ENCODE measurements at places on chromosomes 3 and 15. TPM values are rescaled to one million over a fixed set of nuclear protein-coding genes. Genes with fewer than 3 reads are reported as not detected.

DNA sequence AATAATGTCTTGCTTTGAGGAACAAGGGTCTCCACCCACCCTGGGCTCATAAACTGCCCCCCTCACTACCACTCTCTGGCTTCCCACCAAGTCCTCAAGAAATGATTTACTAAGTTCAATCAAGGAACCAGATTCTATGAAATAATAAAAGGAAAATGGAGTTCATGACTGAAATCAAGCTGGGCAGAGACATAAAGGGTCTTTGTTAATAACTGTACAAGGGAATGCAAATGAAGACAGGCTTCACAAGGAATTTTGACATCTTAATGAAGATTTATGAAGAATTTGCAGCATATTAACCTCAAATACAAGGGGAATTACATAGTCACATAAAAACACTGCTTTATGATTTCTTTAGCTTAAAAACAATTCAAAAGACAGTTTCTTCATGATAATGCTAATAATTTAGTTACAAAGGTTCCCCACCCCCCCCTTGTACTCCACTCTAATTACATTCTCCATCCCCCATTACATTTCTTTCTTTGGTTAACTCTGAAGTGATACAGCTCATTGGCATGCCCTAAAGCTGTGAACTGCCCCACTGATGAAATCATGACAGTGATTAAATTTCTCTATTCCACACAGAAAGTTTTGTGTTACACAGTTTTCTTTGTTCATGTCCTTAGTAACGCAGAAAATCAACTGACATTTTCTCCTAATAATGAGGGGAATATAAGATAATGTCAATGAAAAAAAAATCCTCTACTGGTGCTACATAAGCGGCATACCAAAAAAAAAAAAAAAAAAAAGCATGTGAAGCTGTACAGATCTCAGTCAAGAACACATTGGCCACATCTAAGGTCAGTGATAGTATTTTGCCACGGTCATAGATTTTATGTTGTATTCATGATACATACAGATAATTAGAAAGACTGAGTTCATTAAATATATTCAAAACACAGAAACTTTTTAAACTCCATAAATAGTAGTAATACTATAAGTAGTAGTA, 54.4 kb downstream of the WWTR1 start:
- no peaks in the 10 kb centered on the region for H3K27me3 ChIP-seq
- H3K4me3 ChIP-seq: no peak overlapping the region
- no peaks in the 10 kb centered on the region for H3K36me3 ChIP-seq
- no peak overlapping the region for H3K27ac ChIP-seq
- H3K4me1 ChIP-seq: no peaks in the 10 kb centered on the region
- no peak for DNase-seq

DNA sequence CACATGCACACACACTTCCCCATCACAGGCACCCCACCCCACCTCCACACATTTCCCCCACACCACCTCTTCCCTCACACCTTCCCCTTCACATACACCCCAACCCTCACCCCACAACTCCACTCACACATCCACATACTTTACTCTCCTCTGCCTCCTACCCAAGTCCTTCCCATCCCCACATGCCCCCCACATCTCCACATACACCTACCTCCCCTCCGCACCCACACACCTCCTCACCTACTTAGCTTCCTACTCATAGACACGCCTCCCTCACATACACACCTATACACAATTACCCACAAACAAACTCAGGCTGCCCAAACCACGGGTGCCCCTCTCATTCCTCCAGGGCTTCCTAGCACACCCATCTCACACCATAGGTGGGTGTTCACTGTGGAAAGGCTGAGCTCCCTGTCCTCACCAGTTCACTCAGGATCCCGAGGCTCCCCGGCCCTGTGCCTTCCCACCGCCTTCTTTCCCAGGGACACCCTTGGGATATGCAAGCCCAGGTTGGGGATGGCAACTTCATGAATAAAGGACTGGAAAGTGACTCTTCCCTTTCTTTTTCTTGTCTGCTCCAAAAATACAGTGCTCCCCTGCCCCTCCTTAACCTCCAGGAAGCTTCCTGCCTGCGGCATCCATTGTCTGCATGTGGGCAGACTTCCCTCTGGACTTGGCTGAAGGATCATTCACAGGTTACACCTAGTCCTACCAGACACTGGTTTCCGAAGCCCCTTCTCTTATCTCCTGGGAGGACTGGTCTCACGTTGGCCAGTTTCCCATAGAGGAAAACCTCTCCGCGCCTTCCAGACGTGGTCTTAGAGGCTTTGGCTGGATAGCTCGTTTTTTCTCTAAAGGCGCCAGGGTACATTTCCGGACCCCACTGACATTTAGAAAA, 61.5 kb downstream of the SLCO2A1 start:
- H3K27me3 ChIP-seq: no peaks in the 10 kb centered on the region
- no peak overlapping the region for H3K4me3 ChIP-seq
- DNase-seq: no peak
- no peaks in the 10 kb centered on the region for H3K36me3 ChIP-seq
- H3K4me1 ChIP-seq: no peaks in the 10 kb centered on the region

GRCh38 chr3:32352563-32352962, 39.1 kb upstream of the CMTM7 start:
- no peak overlapping the region for H3K4me3 ChIP-seq
- H3K27ac ChIP-seq: no peak overlapping the region
- H3K4me1 ChIP-seq: peaks cover 4% of the 10 kb centered on the region

- peak within 1 kb of the TSS; percentile 42 for H3K4me3 ChIP-seq
- DNase-seq: no peak
- no peaks in the 10 kb centered on the region for H3K36me3 ChIP-seq
- H3K27me3 ChIP-seq: peaks cover 12% of the 10 kb centered on the region
- peak within 1 kb of the TSS; percentile 65 for H3K27ac ChIP-seq
- H3K4me1 ChIP-seq: peaks cover 5% of the 10 kb centered on the region
Observed at GRCh38 chr3:138114988-138115971, at the start of gene DZIP1L. Gene DZIP1L, minus strand, starts transcription at chr3:138115608. Its CDS starts 11,637 bp downstream, at chr3:138103971.

GRCh38 chr15:97903971-97904572, 56.4 kb upstream of the ARRDC4 start:
- H3K4me1 ChIP-seq: no peaks in the 10 kb centered on the region
- H3K27ac ChIP-seq: no peak overlapping the region
- DNase-seq: no peak
- peaks cover 33% of the 10 kb centered on the region for H3K27me3 ChIP-seq
- no peak overlapping the region for H3K4me3 ChIP-seq
- no peaks in the 10 kb centered on the region for H3K36me3 ChIP-seq

GRCh38 chr3:83224101-83224868, 1462.8 kb upstream of the GBE1 start:
- H3K27me3 ChIP-seq: no peaks in the 10 kb centered on the region
- H3K4me3 ChIP-seq: no peak overlapping the region
- no peak overlapping the region for H3K27ac ChIP-seq
- DNase-seq: no peak

DNA sequence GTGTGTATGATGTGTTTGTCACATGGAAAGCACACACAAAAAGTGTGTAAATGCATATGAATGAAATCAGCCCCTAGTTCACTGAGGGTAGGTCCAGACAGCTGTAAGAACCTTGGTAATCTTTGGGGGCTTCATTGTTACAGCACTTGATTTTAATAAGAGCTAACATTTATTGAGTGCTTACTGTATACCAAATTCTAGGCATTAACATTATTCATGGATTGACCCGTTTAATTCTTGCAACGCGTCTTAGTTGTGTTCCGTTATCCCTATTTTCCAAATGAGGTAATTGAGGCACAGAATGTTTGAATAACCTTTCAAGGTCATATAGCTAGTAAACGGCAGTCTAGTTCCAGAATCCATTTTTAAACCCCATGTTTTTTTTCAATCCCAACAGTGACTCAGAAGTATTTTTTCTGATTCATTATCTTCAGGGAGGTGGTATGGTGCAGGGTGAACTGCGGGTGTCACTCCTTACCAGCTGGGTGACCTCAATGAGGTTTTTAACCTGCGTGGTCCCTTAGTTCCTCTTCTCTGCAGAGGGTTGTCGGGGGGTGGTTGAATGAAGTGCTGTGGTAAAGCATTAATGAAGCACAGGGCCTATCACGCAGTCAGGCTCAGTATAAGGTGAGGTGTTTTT, 14.2 kb downstream of the RAB8B start:
- no peaks in the 10 kb centered on the region for H3K36me3 ChIP-seq
- H3K27ac ChIP-seq: no peak overlapping the region
- peaks cover 11% of the 10 kb centered on the region for H3K4me1 ChIP-seq

DNA sequence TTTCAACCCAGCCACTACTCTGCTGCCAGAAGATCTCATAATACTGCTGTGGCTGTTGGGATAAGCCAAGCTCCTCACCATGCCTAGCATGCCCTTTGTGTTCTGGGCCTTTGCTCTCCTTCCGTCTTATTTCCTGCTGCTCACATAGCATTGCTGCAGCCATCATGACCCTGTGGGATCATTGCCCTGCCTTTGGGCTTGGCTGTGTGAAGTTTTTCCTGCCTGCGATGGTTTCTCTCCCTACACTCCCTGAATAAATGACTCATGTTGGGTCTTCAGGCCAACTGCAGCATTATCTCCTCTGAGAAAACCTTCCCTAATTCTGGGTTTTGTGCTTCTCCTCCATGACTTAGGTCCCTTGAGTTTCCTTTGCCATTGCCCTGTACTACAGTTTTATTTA, 20.8 kb upstream of the TRA2B start:
- H3K36me3 ChIP-seq: no peaks in the 10 kb centered on the region
- peaks cover 2% of the 10 kb centered on the region for H3K4me1 ChIP-seq
- DNase-seq: no peak
- H3K4me3 ChIP-seq: no peak overlapping the region

DNA sequence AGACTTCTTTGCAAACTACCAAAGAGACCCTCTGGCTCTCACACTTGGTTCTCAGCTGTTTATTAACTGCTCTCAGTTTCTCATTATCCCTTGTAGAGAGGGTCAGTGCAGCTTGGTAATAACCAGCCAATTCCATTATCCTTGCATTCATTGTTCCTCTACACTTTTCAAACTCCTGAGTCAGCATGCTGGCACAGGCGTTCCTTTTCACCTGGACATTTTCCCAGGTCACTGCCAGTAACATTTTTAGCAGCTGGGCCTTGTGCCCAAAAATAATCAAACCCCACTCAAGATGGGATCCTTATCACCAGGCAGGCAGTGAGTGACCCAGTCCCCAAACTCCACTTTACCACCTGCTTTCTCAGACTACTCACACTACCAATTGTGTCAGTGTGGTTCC, 4.8 kb upstream of the SUMF1 start:
- H3K4me1 ChIP-seq: peaks cover 5% of the 10 kb centered on the region
- H3K4me3 ChIP-seq: no peak overlapping the region
- H3K27me3 ChIP-seq: peaks cover 3% of the 10 kb centered on the region
- H3K27ac ChIP-seq: no peak overlapping the region
- H3K36me3 ChIP-seq: no peaks in the 10 kb centered on the region

- H3K36me3 ChIP-seq: peaks cover 9% of the 10 kb centered on the region
- no peak overlapping the region for H3K4me3 ChIP-seq
- DNase-seq: no peak
- no peak overlapping the region for H3K27ac ChIP-seq
- no peaks in the 10 kb centered on the region for H3K27me3 ChIP-seq
Observed at GRCh38 chr15:100245855-100246254, 95.9 kb downstream of the ADAMTS17 start.

DNA sequence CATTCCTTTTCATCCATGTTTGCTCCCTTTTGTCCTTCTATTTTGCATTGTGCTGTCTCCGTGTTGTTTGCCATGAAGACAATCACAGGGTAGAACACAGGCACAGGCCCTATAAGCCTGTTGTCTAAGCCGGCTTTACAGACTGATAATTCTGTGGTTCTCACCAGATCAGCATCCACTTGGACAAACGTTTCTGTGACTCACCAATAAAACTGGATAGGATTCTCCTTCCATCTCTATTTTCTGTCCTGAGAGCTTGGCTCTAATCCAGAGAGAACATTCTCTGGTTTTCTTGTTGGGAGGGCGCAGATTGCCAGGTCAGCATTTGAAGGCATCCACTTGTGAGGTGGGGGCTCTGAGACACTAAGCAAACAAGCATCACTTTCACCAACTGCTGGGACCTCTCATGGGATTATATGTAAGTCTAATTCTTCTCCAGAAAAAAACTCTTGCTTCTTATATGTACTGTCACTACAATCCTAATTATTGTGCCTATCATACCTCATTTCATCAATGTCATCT, 101.6 kb downstream of the ERC2 start:
- no peak for DNase-seq
- H3K4me1 ChIP-seq: no peaks in the 10 kb centered on the region
- no peak overlapping the region for H3K27ac ChIP-seq
- no peak overlapping the region for H3K4me3 ChIP-seq
- H3K36me3 ChIP-seq: no peaks in the 10 kb centered on the region

- H3K27me3 ChIP-seq: no peaks in the 10 kb centered on the region
- no peak for DNase-seq
- no peak overlapping the region for H3K4me3 ChIP-seq
Observed at GRCh38 chr3:159273070-159273469, 471.2 kb downstream of the MFSD1 start.

DNA sequence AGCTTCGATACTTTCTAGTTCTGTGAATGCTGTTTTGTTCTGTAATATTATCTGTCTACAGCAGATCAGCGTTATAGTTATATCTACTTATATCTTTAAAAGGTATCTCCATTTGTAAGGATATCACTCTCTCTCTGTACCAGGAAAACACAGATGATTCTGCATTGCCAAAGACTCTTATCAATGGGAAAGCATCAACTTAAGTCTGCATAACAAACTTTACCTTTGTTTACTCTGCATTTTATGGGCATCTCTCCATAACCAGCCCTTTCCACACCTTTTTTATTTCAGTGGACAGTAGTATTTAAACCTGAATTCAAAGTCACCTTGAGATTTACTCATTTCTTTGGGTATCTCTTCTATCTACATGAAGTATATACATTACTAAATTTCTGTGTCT, 238.7 kb upstream of the GRM7 start:
- H3K4me1 ChIP-seq: no peaks in the 10 kb centered on the region
- no peak for DNase-seq
- H3K27me3 ChIP-seq: no peaks in the 10 kb centered on the region
- H3K4me3 ChIP-seq: no peak overlapping the region

DNA sequence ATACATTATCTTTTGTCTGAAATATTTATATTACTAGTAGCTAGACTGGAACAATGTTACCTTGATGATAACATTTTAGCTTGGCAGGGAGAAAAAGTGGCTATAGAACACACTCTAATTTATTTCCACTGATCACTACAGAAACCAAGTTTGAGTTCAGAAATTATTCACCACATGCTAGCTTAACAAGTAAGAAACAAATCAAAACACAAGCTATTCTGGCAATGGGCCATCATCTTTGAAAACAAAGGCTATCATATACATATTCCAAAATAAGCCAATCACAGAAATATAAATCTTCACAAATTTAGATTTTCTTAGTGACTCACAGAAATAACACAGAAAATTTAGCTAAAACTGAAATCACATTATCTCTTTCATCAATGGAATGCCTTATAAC, 17.1 kb downstream of the AQR start:
- peaks cover 14% of the 10 kb centered on the region for H3K36me3 ChIP-seq
- no peak overlapping the region for H3K4me3 ChIP-seq
- H3K4me1 ChIP-seq: no peaks in the 10 kb centered on the region
- H3K27me3 ChIP-seq: no peaks in the 10 kb centered on the region
- no peak for DNase-seq

The ARPP21 gene
- 50.8 TPM for polyA plus RNA-seq

The CELF6 gene
- 17.7 TPM for polyA plus RNA-seq

The AHSG gene
- 0.23 TPM for polyA plus RNA-seq

The LINGO1 gene
- polyA plus RNA-seq: 0.75 TPM

The GOLGA8M gene
- 0.21 TPM for polyA plus RNA-seq

The ADPRH gene
- 8.2 TPM for polyA plus RNA-seq

The UROC1 gene
- polyA plus RNA-seq: 0.07 TPM

The GOLGA8S gene
- 0.23 TPM for polyA plus RNA-seq

The PP2D1 gene
- polyA plus RNA-seq: not detected

The SNURF gene
- 8.9 TPM for polyA plus RNA-seq

All from thymus (tissue), 14 donors.